ENCODE measurements at places on chromosomes 5 and 9. TPM values are rescaled to one million over a fixed set of nuclear protein-coding genes. Genes with fewer than 3 reads are reported as not detected.

DNA sequence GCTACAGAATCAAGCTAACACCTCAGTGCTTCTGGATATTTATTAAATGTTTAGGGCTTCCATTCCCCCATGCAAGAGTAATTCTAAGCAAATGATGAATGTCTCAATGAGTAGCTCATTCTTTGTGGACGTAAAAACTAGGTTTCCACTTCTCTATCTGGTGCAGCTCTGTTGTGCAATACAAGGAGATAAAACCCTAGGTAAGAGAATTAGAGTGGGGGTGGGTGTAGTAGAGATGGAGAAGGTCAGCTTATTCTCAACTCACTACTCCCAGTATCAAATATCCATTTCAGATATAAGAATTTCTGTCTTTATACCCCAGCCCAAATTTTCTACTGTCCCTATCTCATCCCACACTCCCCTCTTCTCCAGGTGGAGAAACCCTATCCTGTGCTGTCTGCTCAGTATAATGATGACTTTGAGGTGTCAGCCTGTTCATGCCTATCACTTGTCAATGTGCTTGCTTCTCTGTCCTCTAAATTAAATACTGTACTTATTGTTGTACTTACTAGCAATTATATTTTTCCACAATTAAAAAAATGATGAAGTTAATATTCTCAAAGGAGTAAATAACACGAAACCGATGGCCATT is 4.3 kb upstream of the FYB1 start:
- DNase-seq: no peak

- DNase-seq: no peak
Measured at GRCh38 chr9:75958226-75958625, 67.8 kb downstream of the PCSK5 start.

DNA sequence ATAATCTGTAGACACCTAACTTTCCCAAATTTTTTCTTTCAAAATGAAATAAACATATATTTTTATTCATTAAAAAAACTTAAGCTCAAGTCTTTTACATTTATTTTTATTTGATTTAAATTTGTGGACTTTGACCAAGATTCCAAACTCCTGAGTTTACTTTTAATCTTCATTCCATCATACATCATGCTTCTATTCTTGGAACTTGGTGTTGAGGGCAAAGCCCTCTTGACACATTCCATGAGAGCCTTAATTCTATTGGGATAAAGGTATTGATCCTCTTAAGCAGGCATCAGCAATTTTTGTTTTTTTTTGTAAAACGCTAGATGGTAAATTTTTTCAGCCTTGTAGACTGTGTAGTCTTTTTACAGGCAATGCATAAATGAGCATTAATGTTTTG is 53.6 kb downstream of the FBXO4 start:
- no peak for DNase-seq

DNA sequence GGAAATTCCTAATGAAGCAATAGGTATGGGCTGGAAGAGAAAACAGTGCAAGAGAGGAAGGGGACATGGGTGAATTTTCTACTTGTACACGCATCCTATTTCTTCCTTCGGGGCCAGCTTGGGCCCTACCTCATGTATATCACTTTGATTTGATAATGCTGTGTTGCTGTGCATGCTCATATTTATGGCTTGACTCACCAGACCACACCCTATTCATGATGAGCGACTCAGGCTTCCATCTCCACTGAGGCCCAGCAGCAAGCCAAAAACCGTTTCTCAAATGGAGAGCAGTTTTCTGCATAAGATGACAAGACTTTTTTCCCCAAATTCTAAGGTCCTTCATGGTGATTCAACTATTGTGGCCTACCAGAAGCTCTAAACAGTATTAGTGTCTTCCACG is 2039.1 kb upstream of the CDH9 start:
- DNase-seq: no peak

DNA sequence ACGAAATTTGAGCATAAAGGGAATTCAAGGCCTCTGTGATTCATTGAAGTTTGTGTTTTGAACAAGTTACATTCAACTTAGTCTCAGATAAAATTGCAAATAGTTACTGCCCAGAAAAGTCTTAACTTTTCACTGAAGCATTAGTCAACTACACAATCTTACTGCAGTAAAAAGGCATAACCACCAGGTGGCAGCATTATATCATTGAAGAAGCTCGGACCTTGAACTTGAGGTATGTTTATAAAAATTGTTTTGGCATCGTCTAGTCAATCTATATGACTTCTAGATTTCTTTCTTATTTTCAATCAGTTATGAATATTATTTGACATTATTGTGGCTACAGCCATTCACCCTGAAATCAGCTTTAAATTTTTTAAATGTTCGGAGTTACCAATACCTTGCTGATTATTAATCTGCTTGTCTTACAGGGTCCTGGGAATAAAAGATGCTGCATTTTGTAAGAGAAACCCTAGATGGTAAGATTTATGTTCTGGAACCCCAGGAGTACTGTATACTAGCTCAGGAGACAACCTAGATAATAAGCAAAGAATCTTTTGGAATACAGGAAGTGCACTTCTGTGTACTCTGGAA is 83.9 kb upstream of the GRAMD2B start:
- peak; percentile 61 for DNase-seq

DNA sequence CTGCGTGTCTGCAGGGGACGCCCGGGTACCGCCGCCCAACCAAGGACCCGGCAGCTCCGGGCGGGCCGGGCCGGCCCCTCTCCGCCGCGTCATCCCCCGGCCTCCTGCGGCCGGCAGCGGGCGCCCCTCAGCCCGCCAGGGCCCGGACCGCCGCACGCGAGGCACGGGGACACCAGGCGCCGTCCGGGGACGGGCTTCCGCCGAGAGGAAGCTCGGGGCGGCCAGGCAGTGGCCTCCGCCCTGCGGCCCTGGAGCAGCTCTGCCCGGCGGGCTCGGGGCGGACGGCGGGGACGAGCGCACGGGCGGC is 373 bp downstream of the FBXW5 start:
- DNase-seq: no peak

DNA sequence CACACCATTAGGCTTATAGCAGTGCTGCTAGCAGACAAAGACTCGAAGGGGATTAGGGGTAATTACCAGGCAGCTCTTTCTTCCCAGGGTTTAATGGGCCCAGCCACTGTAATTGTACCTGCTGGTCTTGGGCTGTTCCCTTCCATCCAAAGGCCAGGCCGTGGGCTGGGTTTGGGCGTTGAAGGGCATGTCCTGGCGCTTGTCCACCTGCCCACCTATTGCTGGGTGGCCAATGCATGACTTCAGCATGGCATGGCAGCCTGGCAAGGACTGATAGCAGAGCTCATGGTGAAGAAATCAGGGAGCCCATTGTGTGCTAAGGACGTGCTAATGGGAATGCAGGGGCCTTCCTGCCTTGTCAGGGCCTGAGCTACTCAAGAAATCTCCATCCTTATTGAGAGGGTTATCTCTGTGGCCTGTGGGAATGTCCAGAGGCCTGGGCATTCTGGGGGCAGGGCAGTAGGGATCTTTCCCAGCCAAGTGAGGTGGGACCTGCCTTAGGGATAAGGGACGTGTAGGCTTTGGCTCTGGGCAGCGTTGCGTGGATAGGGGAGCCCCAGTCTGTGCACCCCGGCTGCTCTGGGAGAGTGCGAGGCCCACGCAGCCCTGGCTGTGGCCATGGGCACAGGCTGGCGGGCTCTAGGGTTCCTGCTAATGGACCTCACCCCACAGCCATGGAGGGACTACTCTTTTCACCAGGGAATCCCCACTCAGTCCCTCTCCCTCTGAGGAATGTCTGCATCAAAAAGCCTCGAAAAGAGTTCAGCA is 116.1 kb upstream of the PITX1 start:
- peak; percentile 83 for DNase-seq

- DNase-seq: no peak
Measured at GRCh38 chr5:170327168-170327567, 29.6 kb upstream of the LCP2 start.

DNA sequence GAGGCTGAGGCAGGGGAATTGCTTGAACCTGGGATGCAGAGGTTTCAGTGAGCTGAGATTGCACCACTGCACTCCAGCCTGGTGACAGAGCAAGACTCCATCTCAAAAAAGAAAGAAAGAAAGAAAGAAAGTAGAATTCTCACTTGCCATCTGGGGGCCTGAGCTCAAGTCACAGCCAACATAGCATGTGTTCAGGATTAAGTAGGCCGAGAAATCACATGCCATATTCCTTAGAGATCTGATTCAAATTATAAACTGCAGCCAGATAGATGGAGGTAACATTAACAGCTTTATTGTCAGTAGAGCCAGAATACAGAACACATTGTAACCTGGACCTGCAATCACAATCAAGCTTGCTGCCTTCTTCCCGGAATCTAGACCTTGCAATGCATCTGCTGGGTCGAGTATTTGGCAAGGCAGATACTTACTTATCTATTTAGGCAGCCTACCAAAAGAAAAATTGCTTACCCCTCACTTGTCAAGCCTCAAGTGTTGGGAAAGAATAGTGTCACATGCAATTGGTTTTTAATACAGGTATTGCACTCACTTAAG is 173.7 kb downstream of the CPLANE1 start:
- DNase-seq: no peak

GRCh38 chr5:16679863-16680262 is 63.1 kb upstream of the RETREG1 start:
- peak; percentile 81 for DNase-seq

DNA sequence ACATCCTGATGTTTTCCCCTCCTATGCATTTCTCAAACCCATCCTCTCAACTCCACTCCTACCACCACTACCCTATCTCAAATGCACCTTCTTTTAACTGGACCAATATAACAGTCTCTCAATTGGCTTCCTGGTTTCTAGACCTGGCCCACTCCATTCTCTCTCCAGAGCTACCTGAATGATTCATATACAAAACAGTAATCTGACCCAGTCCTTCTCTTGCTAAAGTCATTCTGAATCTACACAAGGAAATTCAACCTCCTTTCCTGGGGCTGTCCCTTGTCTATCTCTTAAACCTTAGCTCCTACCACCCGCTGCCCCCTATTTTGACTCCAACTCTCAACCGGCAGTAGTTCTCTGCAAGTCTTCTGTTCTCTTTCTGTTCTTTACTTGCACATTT is 97.2 kb downstream of the PCSK1 start:
- DNase-seq: no peak

DNA sequence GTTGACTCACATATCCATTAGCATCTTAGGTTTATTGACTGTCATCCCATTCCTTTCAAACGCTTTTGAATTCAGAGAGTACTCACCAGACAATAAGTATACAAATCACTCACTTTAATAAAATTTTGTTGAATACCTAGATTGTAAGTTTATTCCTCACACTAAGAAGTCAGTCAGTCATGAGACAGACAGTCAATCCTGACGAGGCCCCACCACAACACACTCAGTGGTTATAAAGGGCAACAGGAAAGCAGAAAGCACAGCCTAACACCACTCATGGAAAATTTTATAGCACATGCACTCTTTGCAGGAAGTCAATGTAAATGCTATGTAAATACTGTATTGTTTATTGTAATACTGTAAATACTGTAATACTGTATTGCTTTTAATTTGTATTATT is 176.3 kb upstream of the PTGER4 start:
- DNase-seq: no peak

DNA sequence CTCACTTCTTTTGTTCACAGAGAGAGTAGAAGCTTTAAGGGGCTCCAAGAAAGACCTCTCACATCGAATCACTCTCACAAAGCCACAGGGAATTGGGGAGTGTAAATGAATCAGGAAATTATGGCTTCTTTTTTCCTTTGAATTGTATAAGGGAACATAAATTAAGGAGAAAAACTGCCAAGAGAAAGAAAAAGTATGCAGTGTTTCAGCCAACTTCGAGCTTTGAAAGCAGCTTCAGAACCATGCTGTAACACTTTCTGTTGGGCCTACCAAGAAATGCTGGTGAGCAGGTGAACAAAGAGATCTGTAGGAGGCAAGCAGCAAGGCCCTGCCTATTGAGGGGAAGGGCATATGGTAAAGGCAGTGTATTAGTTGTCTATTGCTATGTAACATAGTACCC is 33.4 kb upstream of the CTNNA1 start:
- DNase-seq: no peak

DNA sequence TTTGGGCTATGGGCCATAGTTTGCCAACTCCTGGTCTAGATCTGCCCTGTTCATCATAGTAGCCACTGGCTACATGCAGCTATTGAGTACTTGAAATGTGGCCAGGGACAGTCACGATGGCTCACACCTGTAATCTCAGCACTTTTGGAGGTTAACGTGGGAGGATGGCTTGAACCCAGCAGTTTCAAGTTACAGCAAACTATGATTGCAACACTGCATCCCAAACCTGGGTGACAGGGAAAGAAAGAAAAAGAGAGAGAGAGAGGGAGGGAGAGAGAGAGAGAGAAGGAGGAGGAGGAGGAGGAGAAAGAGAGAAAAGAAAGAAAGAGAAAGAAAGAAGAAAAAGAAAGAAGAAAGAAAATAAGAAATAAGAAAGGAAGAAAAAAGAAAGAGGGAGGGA is 5.1 kb upstream of the GMCL2 start:
- no peak for DNase-seq

- DNase-seq: no peak
Measured at GRCh38 chr5:60505373-60506171, 194.4 kb downstream of the DEPDC1B start.

DNA sequence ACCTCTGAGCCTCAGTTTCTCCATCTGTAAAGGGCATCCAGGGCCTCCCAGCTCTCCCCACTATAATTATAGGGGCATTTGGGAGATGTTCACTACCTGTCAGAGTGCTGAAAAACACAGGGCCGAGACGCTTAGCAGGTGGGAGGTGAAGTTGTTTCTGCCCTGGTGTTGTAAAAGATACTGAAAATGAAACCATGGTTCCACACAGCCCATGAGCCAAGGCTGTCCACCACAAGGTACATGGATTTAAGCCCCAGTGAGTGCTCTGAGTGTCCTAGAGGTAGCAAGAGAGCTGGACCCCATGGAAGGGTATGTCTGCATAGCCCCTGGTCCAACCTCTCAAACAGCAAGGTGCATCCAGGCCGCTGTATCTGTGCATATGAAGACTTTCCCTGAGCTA is 137.5 kb downstream of the C5orf15 start:
- no peak for DNase-seq

DNA sequence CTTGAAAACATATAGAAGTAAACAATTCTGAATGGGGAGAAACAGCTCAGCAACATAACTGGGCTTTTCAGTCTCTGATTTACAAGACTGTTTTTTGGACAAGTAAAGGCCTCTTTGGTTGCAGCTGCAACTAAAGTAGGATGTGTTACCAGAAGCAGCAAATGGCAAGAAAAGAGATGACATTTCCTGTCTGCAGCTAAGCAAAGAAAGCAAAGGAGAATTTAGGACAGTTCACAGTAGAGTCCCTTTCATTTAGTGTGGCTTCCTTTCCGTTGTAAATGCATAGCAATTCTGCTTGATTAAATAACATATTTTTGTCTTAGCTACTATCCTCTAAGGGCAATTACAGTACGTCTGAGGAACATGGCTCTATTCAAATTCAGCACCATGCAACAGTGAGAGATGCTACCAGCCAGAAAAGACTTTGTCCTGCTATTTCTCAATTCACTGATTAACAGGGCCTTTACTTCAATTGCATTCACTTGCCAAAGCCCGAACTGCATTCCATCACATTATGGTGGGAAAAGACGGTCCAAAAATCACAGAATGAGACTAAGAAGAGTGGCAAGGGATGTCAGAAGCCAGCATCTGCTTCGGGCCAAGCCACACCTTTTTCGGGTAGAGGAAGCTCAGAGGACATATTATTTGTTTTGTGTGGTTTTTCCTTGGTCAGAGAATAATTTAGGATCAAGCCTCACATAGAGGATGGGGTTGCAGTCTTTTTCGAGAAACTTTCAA is 107.7 kb downstream of the SEMA6A start:
- no peak for DNase-seq

Gene PDGFRB
- 4.1 TPM for total RNA-seq

Gene PDE6A
- total RNA-seq: not detected

Gene GPR150
- 0.13 TPM for total RNA-seq

Gene IL3
- total RNA-seq: not detected

Gene GCNT4
- 1.1 TPM for total RNA-seq

Gene LARP1
- 193 TPM for total RNA-seq

Gene HAVCR2
- total RNA-seq: 0.92 TPM

Gene IFNE
- total RNA-seq: 0.89 TPM

Gene FOXE1
- not detected for total RNA-seq

Gene SLC26A2
- 21.1 TPM for total RNA-seq

All from endodermal cell (in vitro differentiated cells).